ENCODE measurements at places on chromosomes 4 and X. TPM values are rescaled to one million over a fixed set of nuclear protein-coding genes. Genes with fewer than 3 reads are reported as not detected.
A peak's percentile ranks its signal among the peaks of the same experiment; 100 is the strongest.

The APLN gene
- total RNA-seq, result not detected

The SHISA3 gene
- total RNA-seq, result 4.4 TPM

The GABRE gene
- 176 TPM for total RNA-seq

DNA sequence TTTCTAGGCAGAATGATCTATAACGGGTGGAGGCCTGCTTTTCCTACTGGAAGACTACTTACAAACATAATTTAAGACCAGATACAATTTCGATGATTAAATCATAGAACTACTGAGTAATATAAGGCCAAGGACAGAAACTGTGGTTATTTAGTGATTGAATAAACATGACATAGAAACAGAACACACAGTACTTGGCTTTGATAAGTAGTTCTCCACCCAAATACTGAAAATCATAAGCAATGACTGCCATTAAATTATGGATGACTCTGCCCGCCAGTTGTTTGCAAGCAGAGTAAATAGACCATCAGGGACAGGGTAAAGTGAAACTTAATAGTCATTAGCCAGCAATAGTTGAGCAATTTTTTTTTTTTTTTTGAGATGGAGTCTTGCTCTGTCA, 17.2 kb upstream of the SMIM14 start:
- no peaks in the 10 kb centered on the region for H3K36me3 ChIP-seq
- DNase-seq, result no peak
- no peaks in the 10 kb centered on the region for H3K27me3 ChIP-seq
- H3K4me3 ChIP-seq, result no peak overlapping the region
- no peak overlapping the region for H3K27ac ChIP-seq
- H3K4me1 ChIP-seq, result no peaks in the 10 kb centered on the region

DNA sequence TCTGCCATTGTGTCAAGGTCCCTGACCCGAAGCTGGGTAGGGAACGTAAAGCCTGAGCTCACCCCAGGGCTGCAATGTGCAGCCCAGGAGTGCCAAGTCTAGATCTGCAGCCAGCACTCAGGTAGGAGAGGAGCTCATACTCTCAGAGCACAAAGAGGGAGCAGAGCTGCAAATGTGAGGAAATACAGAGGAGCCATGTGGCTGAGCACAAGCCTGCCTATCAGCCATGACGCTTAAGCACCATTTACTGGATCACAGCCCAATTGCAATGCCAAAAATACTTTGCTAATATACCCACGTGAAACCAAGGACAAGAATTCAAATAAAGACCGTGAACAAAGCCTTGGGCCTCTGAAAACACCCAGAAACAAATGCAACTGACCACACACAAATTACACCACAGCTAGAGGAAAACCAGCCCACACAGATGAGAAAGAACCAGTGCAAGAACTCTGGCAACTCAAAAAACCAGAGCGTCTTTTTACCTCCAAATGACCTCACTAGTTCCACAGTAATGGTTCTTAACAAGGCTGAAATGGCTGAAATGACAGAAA, 69.0 kb upstream of the HPF1 start:
- DNase-seq, result no peak
- H3K36me3 ChIP-seq, result no peaks in the 10 kb centered on the region
- no peak overlapping the region for H3K4me3 ChIP-seq

DNA sequence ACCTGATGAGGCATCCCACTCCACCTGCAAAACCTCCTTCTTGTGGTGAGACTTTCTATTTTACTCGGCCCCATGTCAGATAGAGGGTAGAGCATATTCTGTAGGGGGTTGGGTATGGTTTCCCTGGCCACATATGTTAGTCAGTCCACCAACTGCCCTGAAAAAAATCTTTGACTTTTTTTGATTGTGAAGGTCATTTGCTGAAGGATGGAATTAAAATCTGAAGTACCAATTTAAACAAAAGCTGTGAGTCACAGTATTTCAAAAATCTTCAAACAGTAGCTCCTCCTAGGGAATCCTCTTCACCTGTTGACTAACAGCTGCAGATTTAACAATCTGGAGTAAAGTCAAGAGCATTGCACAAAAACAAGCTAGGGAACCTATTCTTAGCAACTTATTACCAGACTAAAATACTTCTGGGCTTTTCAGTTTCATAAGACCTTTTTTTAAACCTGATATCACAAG, 8.0 kb upstream of the CCDC110 start:
- H3K27me3 ChIP-seq, result no peaks in the 10 kb centered on the region
- no peak overlapping the region for H3K4me3 ChIP-seq
- H3K27ac ChIP-seq, result no peak overlapping the region
- DNase-seq, result no peak
- no peaks in the 10 kb centered on the region for H3K4me1 ChIP-seq

DNA sequence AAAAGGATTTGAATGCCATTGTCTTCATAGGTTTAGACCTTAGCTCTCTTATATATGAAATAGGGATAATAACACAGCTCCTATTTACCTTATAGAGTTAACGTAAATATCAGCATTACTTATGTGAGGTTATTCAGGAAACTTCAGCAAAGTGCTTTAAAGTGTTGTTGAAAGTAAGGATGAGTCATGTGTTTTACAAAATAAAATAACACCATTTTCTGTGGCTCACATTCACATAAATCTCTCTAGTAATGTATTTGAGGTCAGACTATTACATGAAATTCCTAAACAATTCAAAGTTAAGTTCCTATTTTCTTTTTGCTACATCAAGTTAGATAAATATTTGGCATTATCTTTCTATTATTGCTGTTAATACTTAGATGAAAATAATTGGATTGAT, 2.9 kb downstream of the GNRHR start:
- no peaks in the 10 kb centered on the region for H3K27me3 ChIP-seq
- H3K36me3 ChIP-seq, result no peaks in the 10 kb centered on the region
- no peak overlapping the region for H3K4me3 ChIP-seq
- H3K4me1 ChIP-seq, result no peaks in the 10 kb centered on the region
- no peak overlapping the region for H3K27ac ChIP-seq
- no peak for DNase-seq

DNA sequence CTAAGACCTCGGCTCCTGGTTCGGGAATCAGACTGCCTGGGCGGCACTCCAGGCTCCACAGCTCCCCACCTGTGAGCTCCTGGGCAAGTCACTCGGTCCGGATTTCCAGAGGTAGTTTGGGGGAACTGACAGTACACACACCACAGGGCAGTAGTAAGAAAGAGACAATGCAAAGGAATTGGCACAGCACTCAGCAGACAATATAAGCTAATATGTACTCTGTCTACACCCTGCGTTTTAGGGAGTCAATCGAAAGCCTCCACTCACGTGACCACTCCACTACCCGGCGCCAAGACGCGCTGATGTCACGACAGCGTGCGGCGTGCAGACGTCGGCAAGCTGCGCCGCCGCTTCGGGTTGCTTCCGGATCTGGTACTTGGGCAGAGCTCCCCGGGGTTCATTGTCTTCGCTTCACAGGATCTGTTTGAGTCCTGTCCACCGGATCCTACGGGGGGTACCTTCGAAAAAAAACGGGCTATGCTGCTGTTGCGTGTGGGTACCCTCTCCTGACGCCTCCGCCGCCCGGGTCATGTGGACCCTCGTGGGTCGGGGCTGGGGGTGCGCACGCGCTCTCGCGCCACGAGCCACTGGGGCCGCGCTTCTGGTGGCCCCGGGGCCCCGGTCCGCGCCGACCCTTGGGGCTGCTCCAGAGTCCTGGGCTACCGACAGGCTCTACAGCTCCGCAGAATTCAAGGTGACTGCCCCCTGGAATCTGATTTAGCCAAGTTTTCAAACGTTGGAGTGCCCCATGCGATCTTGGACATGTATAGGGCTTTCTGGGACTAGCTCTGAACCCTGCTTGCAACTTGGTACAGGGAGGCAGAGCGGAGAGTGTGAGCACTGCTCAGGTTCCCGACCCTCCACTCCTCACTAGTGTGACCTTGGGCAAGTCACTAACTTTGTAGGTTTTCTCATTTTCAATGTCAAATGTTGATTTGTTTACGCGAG, at the start of gene GUF1:
Gene GUF1, plus strand, starts transcription at position 327 of the 948 bp plus-strand sequence. Its CDS starts 203 bp downstream, at position 530.
- peaks cover 30% of the 10 kb centered on the region for H3K4me1 ChIP-seq
- H3K36me3 ChIP-seq, result peaks cover 2% of the 10 kb centered on the region
- H3K27ac ChIP-seq, result peak within 1 kb of the TSS; percentile 86
- peak; percentile 97 for DNase-seq
- no peaks in the 10 kb centered on the region for H3K27me3 ChIP-seq

DNA sequence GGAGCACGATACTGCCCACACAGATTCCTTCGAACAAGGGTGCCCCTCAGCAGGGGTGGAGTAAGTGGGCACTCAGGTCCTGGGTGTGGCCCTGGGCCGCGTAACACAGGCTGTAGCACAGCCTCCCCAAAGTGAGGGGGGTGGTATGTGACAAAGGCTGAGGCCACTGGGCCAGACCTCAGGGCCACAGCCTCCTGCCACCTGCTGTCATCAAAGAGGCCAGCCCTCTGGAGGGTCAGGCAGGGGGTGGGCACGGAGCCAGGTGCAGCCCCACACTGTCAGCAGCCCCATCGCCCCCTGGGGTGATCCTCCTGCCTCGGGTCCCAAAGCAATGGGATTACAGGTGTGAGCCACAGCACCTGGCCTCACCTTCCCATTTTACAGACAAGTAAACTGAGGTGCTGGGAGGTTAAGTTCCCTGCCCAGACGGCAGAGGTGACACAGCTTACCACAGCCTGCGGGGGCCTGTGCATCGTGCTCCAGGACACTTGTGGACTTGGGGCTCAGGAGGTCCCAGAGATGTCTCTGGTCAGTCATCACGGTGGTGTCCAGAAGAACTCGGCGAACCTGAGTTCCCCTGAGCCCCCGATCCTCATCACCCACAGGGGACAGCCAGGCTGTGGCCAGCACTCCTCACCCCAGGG, 27.5 kb upstream of the MXD4 start:
- H3K4me1 ChIP-seq, result peaks cover 12% of the 10 kb centered on the region
- no peak overlapping the region for H3K27ac ChIP-seq
- no peak overlapping the region for H3K4me3 ChIP-seq
- DNase-seq, result no peak
- no peaks in the 10 kb centered on the region for H3K36me3 ChIP-seq

- no peaks in the 10 kb centered on the region for H3K27me3 ChIP-seq
- peaks cover 7% of the 10 kb centered on the region for H3K4me1 ChIP-seq
- DNase-seq, result no peak
- no peaks in the 10 kb centered on the region for H3K36me3 ChIP-seq
- H3K4me3 ChIP-seq, result no peak overlapping the region
These were observed 28.2 kb upstream of the SPARCL1 start for GRCh38 chr4:87557348-87557747.

DNA sequence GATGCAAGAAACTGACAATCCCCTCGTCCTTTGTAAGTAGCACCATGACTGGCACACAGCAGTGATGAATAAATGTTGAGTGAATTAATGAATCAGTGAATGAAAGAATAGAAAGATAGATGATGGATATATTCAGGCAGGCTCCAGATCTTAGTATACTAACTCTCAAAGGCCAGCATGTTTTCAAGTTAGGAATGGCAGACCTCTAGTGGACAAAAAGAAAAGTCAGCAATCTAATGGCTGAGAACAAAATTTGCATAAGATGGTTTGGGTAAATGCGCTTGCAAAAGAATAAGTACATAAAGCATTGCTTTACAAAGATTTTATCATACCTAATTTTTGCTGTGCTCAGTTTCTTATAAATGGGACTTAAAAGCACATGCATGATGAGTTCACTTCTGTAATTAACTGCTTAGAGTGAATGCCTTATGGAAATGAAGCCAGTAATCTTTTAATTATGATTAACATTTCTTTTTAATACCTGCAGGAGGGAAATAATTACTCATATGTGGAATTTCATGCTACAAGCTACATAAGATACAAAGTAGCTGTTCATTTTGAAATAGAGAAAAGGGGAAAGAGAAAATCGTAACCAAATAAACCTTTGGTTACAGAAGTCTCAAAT, 126.9 kb upstream of the GPRIN3 start:
- H3K36me3 ChIP-seq, result no peaks in the 10 kb centered on the region
- no peak overlapping the region for H3K4me3 ChIP-seq
- no peaks in the 10 kb centered on the region for H3K4me1 ChIP-seq
- H3K27me3 ChIP-seq, result no peaks in the 10 kb centered on the region

DNA sequence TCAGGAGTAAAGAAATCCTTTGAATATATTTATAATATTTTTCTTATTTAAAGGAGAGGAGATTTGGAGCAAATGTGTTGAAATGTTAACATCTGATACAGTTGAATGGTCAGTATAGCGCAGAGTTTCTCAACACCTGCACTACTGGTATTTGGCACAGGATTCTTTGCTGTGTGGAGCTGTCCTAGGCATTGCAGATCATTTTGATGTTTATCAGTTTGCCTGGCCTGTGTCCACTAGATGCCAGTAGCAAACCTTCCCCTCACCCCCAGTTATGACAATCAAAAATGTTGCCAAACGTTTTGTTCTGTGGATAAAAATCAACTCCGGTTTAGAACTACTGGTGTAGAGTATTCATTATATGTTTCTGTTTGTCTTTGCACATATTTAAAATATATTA, 765.3 kb upstream of the SLIT2 start:
- no peaks in the 10 kb centered on the region for H3K27me3 ChIP-seq
- H3K4me3 ChIP-seq, result no peak overlapping the region

DNA sequence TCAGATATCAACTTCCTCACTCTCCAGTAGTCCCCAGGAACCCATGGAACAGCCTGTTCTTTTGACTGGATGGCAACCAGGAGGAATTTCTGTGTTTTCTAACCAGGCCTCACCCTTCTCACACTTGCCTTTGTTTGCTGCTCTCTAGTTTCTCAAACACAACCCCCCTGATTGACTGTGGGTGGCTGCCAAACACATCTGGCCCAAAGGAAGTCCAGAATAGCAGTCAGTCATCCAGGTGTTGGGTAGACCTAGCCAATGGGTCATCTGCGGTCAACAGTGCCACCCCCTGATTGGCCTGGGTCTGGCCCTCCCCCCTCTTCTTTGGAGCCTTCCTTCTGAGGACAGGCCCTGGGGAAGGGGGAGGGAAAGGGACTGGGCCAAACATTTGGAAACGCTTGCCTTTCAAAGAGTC, 53.7 kb downstream of the MSX1 start:
- no peaks in the 10 kb centered on the region for H3K27me3 ChIP-seq
- H3K4me3 ChIP-seq, result no peak overlapping the region
- no peaks in the 10 kb centered on the region for H3K4me1 ChIP-seq
- H3K27ac ChIP-seq, result no peak overlapping the region
- peak; percentile 58 for DNase-seq

GRCh38 chr4:145231906-145232700, 51.7 kb upstream of the OTUD4 start:
- H3K27ac ChIP-seq, result no peak overlapping the region
- DNase-seq, result no peak
- no peaks in the 10 kb centered on the region for H3K4me1 ChIP-seq
- no peak overlapping the region for H3K4me3 ChIP-seq
- no peaks in the 10 kb centered on the region for H3K36me3 ChIP-seq

DNA sequence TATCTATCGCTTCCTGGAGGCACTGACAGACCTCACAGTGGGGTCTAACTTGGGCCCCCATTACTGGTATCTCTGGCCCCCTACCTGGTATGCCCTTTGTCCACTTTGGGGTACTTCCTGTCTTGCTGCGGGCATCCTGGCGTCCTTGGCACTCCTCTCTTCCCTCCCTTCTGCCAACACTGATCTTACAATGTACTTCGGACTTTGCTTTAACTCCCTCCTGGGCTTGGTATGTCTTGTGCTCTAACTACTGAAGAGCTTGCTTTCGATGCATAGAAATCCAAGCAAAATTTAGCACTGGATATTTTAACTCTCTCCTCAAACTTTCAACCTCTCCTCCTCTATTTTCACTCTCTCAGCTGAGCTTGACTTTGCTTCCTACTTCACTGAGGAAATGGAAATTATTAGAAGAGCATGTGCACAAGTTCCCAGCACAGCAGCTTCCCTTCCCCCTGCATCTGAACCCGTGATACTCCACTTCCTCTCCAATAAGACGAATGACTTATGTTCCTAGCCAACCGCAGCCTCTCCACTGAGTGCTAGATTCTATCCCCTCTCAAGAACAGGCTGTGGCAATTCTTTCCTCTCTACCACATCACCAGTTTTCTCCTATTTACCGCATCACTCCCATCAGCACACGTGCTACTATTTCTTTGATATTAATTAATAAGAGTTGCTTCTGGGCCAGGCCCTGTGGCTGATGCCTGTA, 52.9 kb downstream of the SUPT20HL2 start:
- no peaks in the 10 kb centered on the region for H3K36me3 ChIP-seq
- H3K4me3 ChIP-seq, result no peak overlapping the region
- no peaks in the 10 kb centered on the region for H3K4me1 ChIP-seq
- no peak for DNase-seq
- no peaks in the 10 kb centered on the region for H3K27me3 ChIP-seq
